ENCODE measurements at places on chromosomes 2 and 18.

GRCh38 chr18:59159986-59160385 is 20.3 kb downstream of the SEC11C start:
- no peak for DNase-seq

GRCh38 chr2:44649381-44649780 is 287.6 kb downstream of the CAMKMT start:
- no peak for DNase-seq

DNA sequence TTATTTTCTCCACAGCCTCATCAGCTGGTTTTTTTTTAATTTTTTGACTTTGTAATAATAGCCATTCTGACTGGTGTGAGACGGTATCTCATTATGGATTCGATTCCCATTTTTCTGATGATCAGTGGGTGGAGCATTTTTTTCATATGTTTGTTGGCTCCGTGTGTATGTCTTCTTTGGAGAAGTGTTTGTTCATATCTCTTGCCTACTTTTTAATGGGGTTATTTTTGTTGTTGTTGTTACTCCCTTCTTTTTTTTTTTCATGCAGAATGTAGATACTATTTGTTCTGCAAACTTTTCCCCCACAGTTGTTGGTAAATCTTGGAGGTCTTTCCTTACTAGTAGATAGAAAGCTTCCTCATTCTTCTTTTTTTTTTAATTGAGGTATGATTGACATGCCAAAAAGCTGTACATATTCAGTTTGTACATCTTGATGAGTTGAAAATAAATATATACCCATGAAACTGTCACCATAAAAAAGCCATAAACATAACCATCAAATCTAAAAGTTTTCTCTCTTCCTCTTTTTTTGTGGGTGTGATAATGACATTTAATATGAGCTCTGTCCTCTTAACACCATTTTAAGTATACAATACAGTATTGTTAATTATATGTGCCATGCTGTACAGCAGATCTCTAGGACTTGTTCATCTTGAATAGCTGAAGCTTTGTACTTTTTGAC is 21.8 kb upstream of the NT5DC4 start:
- no peak for DNase-seq

DNA sequence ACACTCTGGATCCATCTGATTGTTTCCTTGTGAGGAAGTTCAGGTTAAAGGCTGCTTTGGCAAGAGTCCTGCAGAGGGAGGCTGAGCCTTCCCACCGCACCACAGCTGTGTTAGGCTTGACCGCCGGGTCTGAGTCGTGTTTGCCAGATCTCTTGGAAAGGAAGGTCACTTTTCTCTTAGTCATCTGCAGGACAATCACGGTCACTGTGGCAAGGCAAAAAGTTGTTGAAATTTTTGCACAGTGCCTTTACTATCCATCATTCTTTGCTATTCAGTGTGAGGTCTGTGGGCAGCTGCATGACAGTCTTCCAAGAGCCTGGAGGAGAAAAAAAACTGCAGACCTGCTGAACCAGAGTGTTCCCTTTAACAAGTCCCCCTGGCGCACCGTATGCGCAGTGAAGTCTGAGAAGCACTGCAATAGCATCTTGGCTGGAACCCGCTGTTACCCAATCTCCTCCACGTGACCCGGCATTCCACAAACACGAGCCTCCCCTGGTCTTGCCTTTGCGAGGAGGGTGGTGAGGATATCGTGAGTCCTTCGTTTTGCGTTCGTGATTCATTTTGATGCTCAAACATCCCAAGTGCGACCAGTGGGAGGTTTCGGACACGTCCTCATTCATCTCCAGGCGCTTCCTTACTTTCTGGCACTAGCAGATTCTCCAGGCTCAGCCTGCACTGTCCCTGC is 23.0 kb downstream of the BIN1 start:
- DNase-seq = no peak

- DNase-seq = no peak
These were observed 131.8 kb downstream of the FAM210A start for GRCh38 chr18:13594551-13594950.

DNA sequence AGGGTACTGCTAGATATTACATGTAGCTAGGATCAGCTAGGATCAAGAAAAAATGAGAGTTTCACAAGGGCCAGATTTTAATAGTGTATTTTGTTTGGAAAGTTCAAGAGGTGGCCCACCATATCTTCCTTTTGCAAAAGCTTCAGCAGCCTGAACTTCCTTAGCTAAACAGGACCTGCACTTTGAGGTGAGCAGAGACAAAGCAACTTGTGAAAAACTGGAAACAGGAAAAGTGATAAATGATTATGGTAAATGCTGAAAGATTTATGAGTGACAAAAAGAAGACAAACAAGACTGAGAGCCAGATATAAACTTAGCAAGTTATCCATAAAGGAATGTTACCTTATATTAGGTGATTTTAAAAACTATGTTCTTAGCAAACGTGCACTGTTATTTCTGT is 123.6 kb downstream of the ZNF521 start:
- no peak for DNase-seq

- DNase-seq = no peak
These were observed 28.2 kb upstream of the YWHAQ start for GRCh38 chr2:9658972-9659371.

DNA sequence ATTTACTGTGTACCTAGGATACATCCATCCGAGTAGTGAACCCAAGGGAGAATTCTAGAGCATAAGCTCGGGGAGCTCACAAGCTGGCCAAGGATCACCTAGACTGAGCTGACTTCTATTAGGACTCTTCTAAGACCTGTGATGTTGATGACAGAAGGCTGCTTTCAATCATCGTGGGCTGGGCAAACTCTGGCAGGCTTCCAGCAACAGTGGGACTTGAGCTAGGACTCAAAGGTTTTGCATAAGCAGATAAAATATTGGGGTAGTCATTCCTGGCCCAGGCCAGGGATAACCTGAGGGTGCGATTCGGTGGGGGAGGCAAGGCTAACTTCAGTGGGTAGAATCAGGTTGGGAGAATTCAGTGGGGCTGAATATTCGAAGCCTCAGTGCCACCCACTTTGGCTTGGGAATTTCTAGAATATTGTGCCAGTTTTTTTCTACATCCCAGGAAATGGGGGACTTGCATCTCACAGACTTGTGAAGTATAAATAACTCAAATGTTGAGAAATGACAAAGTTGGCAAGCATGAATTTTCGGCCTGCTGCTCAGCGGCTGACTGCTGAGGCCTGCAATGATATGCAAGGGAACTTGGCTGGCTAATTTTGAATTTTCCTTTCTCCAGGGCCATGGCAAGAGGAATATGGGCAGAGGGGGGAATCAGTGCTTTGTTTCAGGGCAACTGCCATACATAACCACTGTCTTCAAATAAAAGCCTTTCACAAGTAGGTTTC is 274.3 kb downstream of the PRKCE start:
- DNase-seq = no peak

DNA sequence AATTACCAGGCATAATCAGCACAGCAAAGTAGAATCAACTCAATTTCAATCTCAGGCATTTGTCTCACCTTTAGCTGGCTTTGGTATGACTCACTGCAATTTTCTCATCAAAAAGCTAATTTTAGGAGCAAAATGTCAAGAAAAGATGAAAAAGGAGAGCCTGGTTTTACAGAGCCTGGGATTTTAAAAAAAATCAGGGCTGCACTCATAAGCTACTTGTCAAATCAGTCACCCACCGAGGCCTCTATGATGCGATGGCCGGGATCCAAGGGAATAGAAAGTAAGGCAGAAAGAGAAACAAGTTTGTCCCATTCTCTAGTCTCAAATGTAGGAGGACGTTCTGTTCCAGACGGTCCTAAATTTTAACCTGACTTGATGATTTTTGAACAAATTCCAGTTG is 170.9 kb downstream of the SOCS6 start:
- DNase-seq = no peak

DNA sequence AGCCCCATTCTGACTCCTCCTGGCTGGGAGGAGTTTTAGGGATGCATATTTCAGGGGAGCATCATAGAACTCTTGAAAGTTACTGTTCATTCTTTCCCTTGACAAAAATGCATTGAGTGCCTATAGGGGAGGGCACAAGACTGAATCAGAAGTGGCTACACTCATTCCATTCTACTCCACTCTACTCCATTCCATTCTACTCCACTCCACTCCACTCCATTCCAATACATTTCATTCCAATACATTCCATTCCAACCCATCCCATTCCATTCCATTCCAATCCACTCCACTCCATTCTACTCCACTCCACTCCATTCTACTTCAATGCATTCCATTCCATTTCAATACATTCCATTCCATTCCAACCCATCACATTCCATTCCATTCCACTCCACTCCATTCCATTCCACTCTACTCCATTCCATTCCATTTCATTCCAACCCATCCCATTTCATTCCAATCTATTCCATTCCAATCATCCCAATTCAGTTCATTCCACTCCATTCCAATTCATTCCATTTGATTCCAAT is 110.8 kb downstream of the LOXHD1 start:
- DNase-seq = no peak

- DNase-seq = no peak
These were observed 64.3 kb upstream of the ACSL3 start for GRCh38 chr2:222796413-222797103.

DNA sequence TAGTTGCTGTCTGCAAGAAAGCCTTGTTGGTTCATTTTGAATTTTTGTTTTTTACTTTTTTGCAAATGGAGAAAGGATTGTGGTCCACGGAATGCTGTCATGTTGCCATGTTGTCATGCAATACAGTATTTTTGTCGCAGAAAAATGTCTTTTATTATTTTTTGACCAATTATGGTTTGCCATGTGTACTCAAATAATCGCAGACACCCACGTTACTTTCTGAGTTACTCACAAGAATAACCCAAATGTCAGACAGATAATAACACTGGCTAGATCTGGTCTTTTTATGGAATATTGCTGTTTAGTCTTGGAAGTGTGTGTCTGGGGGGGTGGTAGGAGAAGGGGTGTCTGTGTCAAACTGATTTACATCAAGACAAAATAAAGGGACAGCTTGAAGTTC is 188.9 kb downstream of the LTBP1 start:
- DNase-seq = no peak

- DNase-seq = no peak
These were observed 64.4 kb upstream of the FOSL2 start for GRCh38 chr2:28327956-28328922.

- no peak for DNase-seq
These were observed 6.1 kb downstream of the DCTN1 start for GRCh38 chr2:74373985-74374384.

GRCh38 chr2:239303711-239304532 is 96.9 kb downstream of the HDAC4 start:
- DNase-seq = no peak

DNA sequence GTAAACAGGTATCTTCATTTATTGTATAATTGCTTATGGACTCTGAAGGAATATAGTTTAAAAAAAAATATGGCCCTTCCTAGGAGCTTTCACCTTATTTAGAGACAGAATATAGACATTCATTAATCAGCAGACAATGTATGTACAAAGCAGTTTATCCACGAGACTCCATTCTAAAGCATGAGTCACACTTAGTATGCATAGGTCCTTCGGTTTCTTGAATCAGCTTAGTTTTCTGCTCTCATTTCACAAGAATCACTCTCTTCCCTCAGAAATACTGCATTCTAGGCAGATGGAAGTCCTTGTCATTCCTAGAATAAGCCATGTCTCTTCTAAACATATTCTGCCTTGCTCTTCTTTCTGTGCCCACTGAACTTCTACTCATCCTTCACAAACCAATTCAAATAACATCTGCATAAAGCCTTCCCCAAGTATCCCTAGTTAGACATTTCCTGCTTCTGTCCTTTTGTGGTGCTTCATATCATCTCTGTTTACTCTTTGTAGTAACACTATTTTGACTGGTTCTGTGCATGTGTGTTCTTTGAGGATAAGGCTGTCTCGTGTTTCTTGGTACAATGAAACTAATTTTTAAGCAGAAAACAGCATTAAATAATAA is 84.5 kb downstream of the PTRHD1 start:
- DNase-seq = no peak

DNA sequence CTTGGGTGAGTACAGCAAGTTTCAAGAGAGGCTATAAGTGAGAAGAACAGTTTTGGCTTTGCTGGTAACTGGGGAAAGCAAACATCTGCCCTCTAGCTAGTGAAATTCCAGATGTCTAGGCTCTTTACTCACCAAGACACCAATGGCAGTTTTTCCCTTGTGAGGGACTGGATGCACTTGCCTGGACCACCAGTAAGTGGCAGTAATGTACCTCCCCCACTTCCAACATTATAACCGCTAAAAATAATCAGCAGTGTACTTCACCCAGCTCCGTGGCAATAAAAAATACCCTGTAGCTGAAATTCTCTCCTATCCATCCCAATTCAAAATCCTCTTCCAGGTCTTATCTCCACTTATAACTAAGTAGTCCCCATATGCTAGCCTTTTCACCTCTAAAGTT is 383.9 kb downstream of the ARHGAP15 start:
- no peak for DNase-seq

GRCh38 chr2:23271230-23271629 is 113.7 kb upstream of the KLHL29 start:
- DNase-seq = no peak

- DNase-seq = no peak
These were observed 18.7 kb upstream of the IHH start for GRCh38 chr2:219079417-219079816.

DNA sequence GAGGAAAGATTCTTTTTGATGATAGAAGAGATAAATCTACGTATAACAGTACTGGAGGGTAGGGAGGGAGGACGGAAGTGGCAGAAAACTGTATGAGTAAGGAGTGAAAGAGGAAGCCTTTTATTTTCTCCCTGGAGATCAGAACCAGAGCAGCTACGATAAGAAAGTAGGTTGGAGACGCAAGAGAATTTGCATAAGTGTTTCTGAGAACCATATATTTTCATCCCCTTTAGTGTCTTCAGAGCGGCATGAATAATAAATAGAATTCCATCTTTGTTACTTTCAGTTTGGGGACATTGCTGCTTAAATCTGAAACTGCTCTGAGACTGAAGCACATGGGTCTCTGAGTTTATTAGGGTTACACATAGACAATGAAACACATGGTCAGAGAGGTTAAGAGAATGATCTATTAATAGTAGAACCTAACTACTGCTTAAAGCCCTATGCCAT is 230.2 kb upstream of the TNP1 start:
- no peak for DNase-seq

DNA sequence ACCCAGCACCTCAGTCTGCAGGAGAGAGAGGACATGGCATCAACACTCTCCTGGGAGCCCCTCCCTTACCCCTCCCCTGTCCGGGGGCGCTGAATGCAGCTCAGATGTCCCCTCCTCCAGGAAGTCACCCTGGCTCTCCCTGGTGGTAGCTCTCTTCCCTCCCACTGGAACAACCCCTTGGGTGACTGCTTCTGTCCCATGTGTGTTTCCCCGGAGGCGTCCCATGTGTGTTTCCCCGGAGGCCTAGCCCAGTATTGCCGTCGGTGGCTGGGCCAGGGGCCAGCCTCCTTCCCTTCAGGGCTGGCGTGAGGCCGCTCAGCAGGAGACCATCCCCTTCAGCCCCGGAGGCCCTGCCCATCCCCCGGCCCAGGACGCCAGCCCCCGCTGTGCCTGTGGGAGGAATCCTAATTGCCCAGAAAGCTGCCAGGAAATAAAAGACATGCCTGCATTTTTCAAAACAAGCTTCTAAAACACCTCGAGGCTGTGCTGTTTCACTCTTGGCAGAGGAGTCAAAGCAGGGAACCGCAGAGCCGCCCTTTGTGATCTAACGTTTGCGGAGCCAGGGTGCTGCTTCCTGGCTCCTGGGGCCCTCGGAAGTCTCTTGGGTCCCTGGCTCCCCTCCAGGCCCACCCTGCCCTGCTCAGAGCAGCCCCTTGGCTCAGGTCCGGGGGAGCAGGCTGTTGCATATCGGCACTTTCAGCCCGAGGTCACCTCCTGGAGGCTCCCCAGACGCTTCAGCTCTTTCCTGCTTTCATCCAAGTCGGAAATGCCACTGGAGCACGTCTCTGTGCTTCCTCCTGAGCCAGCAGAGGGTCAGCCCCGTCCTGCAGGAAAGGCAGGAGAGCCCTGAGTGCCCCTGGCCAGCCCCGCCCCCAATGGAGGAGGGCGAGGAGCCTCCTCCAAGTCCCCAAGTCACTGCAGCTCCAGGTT is 11.4 kb downstream of the SNED1 start:
- no peak for DNase-seq
